ENCODE measurements at places on chromosomes 7 and 10. TPM values are rescaled to one million over a fixed set of nuclear protein-coding genes. Genes with fewer than 3 reads are reported as not detected.

DNA sequence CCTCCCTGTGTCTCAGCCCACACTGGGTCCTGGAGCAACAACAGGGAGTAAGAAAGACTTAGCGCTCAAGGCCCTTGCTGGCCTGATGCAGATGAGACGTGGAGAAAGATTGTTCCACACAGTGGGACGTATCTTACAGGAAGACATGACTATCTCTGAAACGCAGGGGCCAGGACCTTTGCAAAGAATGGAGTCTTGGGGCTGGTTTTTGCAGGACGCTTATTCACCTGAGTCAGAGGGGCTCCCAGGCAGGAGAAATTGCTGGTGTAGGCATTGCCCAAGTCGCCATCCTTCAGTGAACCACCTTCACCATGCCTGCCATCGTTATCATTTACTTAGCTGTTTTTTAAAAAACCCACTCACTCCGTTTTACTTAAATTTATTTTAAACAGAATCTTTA, 11.8 kb upstream of the GDF10 start:
- no peak for DNase-seq

- no peak for DNase-seq
These were observed 200.1 kb downstream of the DOCK4 start for GRCh38 chr7:112006071-112006470.

DNA sequence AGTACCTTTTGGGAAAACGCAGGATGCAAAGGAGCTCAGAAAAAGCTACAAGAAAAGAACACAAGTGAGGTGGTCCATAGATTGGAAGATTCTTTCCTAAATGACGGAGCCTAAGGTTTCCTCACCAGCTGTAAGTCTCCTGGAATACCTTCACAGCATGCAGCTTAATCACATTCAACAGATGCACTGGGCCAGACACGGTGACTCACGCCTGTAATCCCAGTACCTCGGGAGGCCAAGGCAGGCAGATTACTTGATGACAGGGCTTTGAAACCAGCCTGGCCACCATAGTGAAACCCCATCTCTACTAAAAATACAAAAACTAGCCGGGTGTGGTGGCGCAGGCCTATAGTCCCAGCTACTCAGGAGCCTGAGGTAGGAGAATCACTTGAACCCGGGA, 228.7 kb downstream of the FRMD4A start:
- no peak for DNase-seq

DNA sequence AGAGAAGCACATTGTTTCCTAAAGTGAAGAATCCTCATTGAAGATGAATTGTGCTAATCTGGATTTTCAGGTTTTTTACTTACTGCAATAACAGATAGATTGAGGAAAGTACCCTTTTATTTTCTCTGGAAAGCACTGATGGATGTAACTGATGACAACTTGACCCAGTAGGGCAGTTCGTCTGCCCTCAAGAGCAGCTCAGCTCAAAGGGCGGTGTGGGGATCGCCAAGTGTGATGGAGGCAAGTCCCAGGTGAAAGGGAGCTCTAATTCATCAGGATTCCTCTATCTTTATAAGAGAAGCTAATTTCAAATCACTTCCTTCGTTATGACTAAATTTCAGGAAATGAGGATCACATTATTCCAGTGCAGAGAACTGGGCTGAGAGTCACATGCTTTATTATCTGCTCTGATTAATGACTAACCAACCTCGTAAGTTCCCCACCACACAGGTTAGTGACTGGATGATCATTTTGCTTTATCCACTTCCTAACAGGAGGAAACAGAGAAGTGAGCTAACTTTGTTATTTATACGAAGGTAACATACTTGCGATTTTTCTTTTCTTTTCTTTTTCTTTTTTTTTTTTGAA, 98.8 kb downstream of the PFKFB3 start:
- DNase-seq: no peak

GRCh38 chr10:97384641-97385040, 16.5 kb downstream of the RRP12 start:
- no peak for DNase-seq

- DNase-seq: no peak
These were observed 258.1 kb downstream of the PAXIP1 start for GRCh38 chr7:154744861-154745258.

GRCh38 chr7:22604246-22604645, 104.3 kb upstream of the STEAP1B start:
- no peak for DNase-seq

DNA sequence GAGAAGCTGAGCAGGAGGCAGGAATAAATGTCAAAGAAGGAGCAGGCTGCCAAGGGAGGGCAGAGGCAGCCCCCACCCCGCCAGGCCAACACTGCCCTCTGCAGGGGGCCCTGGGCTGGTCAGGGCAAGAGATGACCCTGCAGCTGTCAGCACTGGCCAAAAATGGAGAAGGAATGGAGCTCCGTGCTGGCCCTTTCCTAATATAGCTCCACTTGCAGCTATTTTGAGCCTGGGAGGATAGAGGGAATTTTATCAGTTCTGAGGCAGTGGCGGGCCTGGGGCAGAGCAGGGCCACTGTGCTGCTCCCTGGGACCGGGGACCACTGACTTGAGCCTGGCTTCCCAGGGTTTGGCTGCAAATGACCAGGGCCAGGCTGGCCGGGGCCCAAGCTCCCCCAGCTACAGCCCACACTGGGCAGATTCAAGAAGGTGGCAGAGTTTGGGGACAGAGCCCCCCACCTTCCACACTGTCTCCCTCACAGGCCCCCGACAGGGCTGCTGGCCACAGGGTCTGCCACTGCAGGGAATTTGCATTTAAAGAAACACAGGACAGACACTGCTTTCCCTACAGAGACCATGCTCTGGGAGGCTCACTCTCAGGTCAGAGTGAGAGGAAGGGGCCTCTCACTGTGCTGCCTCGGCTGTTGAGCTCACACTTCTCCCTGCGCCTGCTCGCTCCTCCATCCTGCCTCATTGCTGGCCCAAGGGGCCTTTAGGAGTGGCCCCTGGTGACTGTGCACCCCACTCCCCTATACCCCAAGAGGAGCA, 16.2 kb downstream of the LDB3 start:
- DNase-seq: no peak

DNA sequence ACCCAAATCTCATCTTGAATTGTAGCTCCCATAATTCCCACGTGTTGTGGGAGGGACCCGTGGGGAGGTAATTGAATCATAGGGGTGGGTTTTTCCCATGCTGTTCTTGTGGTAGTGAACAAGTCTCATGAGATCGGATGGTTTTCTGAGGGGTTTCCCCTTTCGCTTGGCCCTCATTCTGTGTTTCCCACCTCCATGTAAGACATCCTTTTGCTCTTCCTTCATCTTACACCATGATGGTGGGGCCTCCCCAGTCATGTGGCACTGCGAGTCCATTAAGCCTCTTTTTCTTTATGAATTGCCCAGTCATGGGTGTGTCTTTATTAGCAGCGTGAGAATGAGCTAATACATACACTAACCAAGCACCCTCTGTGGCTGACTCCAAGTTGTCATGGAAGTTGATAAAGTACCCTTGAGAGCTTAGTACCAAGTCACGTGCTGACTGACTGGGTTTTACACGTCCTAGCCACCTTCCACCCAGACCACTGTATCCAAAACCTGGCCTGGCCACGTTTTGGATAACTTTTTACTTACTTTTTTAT, 614.4 kb downstream of the SDK1 start:
- DNase-seq: no peak

DNA sequence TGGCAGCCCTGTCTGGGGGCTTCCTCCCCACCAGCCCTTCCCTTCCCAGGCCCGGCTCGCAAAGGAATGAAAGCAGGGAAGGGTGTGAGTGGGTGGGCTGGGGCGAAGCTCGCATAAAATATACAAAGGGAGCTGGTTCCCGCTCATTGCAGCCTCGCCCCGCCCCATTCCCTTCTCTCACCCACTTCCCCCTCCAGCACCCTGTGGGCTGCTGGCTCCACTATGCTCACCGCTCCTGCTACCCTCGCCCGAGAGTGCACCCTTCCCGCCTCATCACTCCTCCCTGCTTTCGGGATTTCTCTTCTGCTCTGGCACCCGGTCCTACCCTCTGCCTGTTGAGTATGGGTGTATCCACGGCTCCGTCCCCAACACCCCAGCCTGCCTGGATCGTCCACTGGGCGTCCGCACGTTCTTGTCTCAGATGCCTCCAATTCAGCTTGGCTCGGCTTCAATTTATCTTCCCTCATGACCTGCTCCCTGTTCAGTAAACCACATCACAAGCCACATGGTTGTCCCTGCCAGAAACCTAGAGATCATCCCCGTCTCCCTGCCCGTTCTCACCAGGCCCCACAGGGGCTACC, 14.4 kb upstream of the TTYH3 start:
- DNase-seq: no peak

EGR2 gene
- 2.3 TPM for polyA plus RNA-seq

PMS2 gene
- 20.0 TPM for polyA plus RNA-seq

GRM8 gene
- polyA plus RNA-seq: 8.1 TPM

DENND2A gene
- polyA plus RNA-seq: 37.3 TPM

Measured in renal cortex interstitium (tissue), 15 donors.